ENCODE measurements at places on chromosomes 12 and 14.

GRCh38 chr12:42125388-42125767, 19.3 kb downstream of the GXYLT1 start:
- DNase-seq = no peak

DNA sequence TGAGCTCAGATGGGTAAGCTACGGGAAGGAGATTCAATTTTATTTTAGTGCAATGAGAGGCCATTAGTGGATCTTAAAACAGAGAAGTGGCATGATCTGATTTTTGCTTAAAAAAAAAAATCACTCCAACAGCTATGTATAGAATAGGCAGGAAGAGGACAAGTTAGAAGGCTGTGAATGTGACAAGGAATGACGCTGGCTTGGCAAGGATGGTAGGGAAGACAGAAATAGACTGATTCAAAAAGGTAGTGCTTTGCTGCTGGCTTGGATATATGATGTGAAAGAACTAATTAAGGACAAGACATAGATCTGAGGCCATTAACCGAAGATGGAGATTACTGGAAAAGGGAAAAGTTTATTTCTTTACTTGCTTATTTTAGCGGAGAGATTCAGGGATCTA, 105.2 kb upstream of the GPHB5 start:
- no peak for DNase-seq

GRCh38 chr14:56803816-56804535, 6.3 kb downstream of the OTX2 start:
- no peak for DNase-seq

DNA sequence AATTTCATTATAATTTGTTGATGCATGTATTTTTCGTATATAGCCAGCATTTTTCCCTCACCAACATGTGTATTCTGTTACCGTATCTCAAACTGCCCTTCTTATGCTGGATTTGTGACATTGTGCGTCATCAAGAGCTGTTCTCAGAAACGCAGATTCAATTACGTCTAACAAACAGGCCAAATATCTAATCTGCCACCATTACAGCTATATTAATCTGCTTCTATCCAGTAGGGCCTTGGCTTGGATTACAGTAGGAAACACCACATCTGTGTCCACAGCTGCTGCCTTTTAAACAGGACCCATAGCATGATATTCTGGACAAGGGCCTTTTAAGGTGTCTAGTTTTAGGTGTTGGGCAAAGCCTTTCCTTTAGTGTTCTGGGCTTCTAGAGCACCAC, 140.6 kb downstream of the PDE3A start:
- no peak for DNase-seq

- DNase-seq = no peak
Measured at GRCh38 chr12:101582937-101583336, 11.8 kb upstream of the MYBPC1 start.

DNA sequence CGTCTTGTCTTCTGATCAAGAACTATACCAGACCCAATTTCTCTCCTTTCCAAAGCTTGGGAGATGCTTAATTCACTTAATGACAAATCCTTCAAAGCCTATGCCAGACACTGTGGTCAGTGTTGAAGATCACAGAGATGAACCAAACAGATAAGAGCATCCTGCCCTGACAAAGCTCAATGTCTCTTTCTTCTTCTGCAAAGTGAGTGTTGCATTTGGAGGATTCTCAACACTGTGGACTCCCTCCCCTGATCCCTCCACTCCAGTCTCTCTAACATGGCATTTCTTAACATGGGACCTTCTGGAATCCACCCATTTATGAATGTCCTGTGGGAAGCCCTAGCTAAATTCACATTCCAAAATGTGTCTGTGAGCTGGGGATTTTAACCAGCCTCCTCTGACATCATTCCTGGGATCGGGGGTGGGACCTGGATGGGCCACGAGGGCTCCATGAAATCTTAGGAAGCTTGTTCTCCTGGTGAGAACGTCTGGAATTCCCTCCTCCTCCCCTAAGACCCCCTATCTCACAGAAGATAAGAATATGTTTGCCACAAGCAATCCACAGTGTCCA, 20.3 kb downstream of the SYNE3 start:
- peak; percentile 45 for DNase-seq

- DNase-seq = peak; percentile 76
Measured at GRCh38 chr12:109432842-109433304, 44.2 kb downstream of the KCTD10 start.

- no peak for DNase-seq
Measured at GRCh38 chr14:79924551-79924950, 286.8 kb downstream of the DIO2 start.

GRCh38 chr12:121536899-121537813, 43.7 kb downstream of the KDM2B start:
- peak; percentile 29 for DNase-seq

- no peak for DNase-seq
Measured at GRCh38 chr12:102680304-102680703, 199.9 kb upstream of the IGF1 start.

DNA sequence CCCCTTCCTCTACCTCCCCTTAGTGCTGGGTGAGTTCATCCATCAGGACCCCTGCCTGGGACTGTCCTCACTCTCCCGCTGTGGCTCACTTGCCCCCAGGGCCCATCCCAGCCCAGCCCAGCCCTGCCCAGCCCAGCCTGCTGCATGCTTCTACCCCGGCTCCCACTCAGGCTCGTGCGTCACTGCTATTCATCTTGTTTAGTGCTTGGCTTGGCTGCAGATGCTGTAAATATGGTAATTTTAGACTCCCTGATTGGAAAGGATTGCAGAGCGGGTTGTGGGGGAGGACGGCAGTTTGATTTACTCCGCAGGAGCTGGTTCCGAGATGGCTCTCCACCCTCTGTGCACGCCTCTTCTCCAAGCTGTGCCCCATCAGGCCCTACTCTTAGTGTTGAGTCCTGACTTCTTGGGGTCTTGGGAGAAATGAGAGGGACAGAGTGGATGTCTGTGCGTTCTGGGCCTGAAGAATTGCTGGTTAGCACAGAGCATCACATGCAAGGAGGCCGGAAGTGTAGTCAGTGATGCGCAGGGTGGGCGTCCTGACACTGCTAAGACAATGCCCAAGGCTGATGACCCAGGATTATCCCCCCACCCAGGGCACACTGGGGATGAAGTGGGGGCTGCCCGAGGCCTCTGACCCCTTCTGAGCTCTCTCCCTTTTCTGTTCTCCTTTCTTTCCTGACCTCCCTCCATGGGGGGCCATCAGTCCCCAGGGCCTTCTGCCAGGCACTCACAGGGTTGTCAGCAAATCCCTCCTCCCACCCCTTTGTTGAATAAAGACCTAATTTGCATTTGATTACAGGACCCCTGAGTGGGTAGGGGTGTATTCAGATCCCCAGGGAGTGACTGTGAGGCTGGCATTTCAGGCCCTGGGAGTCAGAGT, 244.4 kb downstream of the ZFP36L1 start:
- no peak for DNase-seq

GRCh38 chr12:49901026-49901425, 2.7 kb downstream of the FAIM2 start:
- no peak for DNase-seq

DNA sequence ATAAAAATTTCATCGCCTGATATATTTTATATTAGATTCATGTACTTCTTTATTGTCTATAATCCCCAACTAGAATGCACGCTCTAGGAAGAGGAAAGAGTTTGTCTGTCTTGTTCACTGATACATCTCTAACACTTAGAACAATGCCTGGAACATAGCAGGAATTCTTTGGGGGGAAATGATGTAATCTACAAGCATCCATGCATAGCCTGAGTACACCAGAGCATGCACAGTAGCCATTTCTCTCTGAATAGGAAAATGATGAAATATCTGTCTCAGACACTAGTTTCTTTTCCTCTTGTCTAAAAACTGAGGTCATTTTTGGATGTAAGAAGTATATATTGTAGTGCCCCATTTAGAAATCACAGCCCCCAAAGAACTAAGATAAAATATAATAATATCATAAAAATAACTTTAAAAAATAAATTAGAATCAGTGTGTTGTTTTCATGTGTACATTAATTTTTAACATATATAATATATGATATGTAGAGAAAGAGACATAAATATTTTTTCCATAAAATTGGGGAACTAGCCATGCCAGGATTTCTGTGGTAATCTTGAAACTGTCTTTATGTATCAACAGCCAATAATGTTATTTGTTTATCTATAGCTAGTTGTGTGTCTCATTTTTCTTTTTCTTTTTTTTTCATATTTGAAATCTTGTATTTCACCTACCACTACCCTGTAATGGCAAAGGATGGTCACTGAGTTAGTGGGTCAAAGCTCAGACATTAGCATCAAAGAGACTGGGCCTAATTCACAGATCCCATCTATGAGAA, 155.6 kb upstream of the TMCC3 start:
- DNase-seq = no peak

- DNase-seq = no peak
Measured at GRCh38 chr14:71731096-71731495, 201.1 kb upstream of the RGS6 start.

DNA sequence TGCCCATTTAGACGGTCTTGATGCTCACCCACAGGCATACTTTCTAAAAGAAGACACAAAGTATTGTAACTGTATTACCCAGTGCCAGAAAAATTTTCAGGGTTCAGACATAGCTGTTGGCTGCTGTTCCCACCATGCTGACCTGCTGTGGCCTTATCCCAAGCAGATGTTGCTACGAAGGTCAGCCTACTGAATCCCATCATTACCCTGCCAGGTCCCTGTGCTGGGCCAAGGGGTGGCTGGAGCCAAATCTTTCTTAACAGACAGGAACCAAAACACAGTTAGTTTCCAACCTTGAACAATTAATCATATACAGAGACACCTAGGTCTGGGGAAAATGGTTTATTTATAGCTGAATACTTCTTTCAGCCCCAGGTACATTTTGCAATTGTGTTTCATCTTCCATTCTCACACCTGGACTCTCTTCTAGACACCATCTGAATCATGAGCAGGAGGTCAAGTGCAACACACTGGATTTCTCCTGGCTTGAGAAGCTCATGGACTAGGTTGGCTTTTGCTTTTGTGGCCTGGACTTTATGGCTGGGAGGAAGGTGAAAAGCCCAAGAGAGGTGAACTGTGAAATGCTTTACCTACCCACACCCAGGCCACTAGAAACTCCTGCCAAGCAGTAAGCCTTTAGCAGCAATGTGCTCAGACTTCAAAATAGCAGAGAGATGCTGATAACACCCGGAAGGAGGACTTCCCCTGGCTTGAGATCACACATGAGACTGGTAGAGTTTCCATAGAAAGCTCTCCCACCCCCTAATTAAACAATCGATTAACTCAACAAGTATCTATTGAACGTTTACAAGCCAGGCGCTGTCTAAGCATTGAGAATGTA, 150.1 kb downstream of the SUDS3 start:
- no peak for DNase-seq

DNA sequence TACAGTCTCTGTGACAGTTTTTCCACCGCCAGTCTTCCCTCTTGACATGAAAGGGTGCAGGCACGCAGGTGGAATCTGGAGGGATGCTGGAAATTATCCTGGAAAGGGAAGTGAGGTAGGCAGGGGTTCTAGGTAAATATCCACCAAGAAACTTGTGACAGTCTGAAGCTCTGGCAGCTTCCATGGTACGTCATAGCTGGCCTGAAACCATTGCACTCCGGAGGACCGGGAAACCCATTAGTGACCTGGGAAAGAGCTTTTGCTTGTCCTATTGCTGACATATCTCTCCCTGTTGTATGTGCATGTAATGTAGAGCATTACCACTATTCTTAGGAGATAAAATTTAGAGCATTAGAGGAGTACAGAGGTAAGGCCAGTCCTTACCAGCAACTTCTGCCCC, 275.9 kb downstream of the EGLN3 start:
- no peak for DNase-seq

- DNase-seq = no peak
Measured at GRCh38 chr12:3726456-3726855, 26.5 kb downstream of the CRACR2A start.

DNA sequence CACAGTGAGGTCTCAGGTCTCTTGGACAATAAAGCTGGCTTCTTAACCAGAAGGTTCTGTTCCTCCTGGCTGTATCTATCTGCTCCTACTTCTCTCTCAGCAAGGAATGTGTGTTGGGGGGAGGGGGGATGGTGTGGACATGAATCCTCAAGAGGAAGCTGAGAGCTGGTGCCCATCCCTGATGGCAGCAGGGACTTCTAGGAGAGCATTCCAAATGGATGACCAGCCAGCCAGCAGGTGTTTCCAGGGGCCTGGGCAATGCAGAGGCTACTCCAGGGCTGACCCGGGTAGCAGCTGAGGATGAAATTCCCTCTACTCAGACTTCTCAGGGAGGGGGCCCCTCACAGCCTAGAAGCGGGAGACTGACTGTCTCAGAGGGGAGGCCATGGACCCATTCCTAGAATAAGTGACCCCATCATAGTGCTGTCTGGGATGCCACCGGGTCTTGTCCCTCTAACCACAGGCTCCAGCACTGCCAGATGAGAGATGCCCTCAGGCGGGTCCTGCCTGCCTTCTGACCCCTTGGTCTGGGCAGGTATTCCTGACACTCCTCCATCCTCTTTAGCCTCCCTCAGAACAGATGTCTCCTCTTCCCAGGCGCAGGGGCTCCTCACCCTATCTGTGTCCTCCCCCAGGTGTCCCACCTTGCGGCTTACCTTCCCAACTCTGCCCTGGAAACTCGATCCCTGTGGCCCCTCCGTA, 1.2 kb downstream of the RAB15 start:
- no peak for DNase-seq

DNA sequence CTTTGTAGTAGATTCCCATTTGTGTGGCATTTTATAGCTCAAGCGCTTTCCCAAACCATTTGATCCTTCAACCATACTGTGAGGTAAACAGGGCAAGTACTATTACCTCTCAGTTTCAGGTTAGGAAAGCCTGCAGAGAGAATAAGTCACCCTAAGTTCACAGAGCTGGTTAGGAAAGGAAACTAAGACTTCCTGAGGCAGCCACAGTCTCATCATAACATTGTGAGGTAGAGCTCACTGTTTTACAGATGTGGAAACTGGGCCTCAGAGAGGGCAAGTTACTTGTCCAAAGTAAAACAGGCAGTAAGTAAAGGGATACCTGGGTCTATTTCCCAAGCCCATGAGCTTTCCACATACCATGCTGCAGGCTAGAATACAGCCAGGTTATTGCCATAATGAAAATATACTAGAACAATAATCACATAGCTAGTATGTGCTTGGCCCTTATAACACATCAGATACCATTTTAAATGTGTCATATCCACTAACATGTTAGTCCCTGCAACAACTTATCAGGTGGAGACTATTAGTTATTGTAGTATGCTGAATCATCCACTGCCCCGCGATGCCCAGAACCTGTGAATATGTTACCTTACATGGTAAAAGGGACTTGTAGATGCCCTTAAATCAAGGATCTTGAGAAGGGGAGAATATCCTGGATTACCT, 150.9 kb upstream of the GRIP1 start:
- DNase-seq = peak; percentile 2

GRCh38 chr14:105201925-105202513, 20.9 kb upstream of the NUDT14 start:
- no peak for DNase-seq

GRCh38 chr14:35297706-35298105, 5.5 kb downstream of the PSMA6 start:
- no peak for DNase-seq

GRCh38 chr12:62371661-62372060, 95.0 kb upstream of the MON2 start:
- DNase-seq = no peak
